Muscle of leg (tissue), 16 donors: ENCODE measurements at places on chromosomes 3 and 15.

DNA sequence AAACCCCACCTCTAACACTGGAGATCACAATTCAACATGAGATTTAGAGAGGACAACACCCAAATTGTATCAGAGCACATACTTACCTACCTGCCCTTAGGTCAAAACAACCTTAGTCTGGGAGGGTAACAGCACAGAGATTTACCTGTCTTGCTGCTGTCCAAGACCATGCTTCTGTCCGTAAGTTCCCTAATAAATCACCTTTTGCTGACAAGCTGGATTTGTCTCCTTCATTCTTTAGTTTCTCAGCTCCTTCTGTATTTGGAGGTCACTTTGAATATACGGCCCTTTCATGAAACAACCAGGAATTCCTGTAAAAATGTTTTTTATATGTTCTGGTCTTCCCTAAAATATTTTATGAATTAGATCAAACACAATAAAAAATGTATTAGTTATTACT lies 1.6 kb upstream of the ABHD5 start:
- DNase-seq = no peak

GRCh38 chr15:52213206-52213605 lies 22.0 kb upstream of the GNB5 start:
- DNase-seq = no peak

GRCh38 chr15:62742409-62743171 lies 300.0 kb upstream of the TPM1 start:
- peak; percentile 87 for DNase-seq

- DNase-seq = no peak
Observed at GRCh38 chr3:29293421-29293820, 12.6 kb downstream of the RBMS3 start.

DNA sequence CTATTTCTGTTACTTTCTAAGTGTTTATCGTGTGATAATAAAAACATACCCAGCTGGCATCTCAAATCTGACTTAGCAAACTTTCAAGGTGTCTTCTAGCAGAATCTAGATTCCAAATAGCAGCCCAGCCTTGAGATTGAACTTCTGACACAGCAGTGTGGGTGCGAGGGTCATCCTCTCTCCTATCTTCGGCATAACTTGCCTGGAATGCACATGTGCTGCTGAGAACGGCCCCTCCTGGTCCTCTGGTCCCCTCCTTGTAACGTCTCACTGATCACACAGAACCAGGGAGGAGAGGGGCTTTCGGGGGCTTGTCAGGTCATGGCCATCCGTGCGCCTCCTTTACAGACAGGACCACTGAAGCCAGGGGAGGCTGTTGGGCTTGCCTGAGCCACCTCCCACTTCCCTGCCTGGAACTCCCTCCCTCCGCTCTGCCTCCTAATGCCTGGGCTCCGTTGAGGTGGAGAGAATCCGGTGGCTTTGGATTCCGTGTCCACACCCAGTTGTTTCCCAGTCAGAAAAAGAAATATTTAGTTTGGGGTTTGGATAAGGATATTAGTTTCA lies 344.4 kb upstream of the C2CD4B start:
- DNase-seq = no peak

DNA sequence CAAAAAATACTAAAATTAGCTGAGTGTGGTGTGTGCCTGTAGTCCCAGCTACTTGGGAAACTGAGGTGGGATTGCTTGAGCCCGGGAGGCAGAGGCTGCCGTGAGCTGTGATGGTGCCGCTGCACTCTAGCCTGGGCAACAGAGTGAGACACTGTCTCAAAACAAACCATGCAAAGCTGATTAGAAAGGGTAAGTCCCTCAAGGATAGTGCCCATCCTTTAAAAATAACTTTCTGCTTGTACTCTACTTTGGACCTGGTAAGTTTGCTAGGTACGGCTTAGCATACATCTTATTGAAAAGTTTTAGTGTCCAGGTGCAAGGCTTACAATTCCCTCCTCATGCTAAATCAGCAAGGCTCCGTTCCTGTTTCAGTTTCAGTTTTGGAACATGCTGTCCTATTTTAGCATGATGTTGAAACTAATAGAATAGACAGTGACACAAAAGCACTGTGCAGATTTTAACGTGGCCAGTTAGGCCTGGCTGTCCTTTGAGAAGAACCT lies 21.4 kb downstream of the FEM1B start:
- DNase-seq = peak; percentile 86

- DNase-seq = no peak
Observed at GRCh38 chr3:163809540-163809993, 1268.7 kb downstream of the SI start.

- no peak for DNase-seq
Observed at GRCh38 chr15:69559440-69560190, 107.0 kb downstream of the RPLP1 start.

- DNase-seq = no peak
Observed at GRCh38 chr3:4774531-4774930, 204.7 kb upstream of the BHLHE40 start.

GRCh38 chr15:76221085-76221767 lies 90.0 kb downstream of the ETFA start:
- DNase-seq = no peak

- DNase-seq = no peak
Observed at GRCh38 chr3:71317140-71317539, 266.4 kb downstream of the FOXP1 start.

GRCh38 chr15:63075015-63075983 lies 32.8 kb downstream of the TPM1 start:
- no peak for DNase-seq

- DNase-seq = peak; percentile 84
Observed at GRCh38 chr15:90367576-90367975, 15.5 kb downstream of the ZNF774 start.

DNA sequence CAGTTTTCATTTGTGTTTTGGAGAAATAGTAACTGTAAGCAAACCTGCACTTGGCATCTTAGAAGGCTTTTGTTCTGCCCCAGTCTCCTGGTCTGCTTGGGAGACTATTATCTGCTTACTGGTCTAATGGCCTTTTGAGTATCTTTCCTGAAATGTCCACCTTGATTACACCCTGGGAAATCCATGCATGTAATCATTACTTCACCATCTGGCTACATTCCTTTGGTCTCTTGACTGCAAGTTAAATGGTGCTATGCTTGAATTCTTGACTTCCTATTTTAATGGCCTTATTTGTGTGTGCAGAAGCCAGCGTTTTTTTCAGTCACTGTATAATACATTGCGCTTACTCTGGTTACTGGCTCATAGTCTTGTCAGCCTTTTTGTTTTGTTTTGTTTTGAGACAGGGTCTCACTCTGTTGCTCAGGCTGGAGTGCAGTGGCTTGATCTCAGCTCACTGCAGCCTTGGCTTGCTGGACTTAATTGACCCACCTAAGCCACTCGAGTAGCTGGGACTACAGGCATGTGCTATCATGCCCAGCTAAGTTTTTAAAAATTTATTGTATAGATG lies 30.0 kb downstream of the CHD2 start:
- peak; percentile 43 for DNase-seq

DNA sequence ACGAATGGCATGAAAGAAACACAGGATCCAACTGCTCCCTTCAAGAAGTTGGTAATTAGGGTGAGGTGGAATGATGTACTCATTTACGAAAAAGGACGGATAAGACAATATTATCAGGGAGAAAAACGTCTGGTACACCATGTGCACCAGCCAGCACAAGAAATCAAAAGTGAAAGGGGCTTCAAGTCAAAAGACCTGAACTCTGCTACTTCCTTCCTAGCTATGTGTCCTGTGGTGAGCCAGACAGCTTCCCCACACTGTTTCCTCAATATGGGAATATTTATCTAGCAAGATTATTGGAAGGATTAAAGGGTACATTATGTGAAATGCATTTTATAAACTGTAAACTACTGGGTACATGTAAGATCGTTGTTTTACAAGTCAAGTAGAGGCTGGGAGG lies 33.9 kb downstream of the RAB27A start:
- DNase-seq = no peak

GRCh38 chr15:74036271-74037170 lies 42.0 kb downstream of the PML start:
- DNase-seq = peak; percentile 77

DNA sequence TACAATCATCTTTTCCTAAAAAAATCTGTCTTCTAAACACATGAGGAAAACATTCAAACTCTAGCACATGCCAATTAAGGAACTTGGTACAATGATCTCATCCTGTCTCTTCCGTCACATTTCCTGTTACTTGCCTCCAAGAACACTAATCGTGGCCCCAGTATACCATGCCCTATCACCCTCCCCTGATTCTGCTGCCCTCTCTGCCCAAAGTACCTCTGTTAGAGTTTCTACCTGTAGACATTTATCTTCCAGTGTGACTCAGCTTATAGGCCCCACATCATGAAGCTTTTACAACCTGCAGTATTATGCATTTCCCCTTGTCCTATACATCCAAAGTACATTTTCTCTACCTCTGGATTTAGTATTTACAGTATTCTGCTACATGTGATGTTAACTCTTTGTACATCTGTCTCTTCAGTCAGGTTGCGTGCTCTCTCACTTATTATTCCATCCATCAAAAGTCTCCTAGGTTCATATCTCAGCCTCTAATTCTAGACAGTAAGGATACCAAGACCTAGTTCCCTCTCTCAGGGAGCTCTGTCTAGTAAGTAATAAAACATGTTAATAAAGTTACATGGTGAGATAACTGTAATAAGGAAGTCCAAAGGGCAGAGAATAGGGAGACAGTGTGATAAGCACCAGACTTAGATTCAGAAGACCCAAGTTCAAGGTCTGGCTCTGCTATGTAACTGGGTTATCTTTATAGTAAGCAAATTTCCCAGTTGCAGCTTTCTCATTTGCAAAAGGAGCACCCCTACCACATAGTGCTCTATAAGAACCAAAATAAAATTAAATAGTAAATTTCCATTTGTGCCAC lies 8.9 kb upstream of the SEMA6D start:
- peak; percentile 14 for DNase-seq

- no peak for DNase-seq
Observed at GRCh38 chr3:171846597-171846996, 3.4 kb downstream of the TMEM212 start.

- no peak for DNase-seq
Observed at GRCh38 chr15:98782801-98783200, 134.5 kb downstream of the IGF1R start.

- peak; percentile 74 for DNase-seq
Observed at GRCh38 chr15:100771746-100772145, 107.9 kb upstream of the ALDH1A3 start.

DNA sequence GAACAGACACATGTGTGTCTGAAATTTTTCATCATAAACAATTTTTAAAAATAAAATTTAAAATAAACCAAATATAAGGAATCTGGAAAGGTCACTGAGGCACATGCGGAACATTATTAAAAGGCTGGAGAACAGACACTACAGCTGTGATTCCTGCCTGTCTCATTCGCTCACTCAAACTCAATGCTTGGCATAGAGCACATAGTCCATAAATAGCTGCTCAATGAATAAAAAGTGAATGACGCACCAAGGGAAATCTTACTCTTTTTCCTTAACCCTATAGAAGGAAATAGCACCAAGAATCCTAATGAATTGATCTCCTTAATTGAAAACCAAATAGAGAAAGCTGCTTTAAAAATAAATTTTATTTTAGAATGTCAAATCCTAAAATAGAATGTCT lies 98.4 kb downstream of the FSIP1 start:
- DNase-seq = peak; percentile 82

DNA sequence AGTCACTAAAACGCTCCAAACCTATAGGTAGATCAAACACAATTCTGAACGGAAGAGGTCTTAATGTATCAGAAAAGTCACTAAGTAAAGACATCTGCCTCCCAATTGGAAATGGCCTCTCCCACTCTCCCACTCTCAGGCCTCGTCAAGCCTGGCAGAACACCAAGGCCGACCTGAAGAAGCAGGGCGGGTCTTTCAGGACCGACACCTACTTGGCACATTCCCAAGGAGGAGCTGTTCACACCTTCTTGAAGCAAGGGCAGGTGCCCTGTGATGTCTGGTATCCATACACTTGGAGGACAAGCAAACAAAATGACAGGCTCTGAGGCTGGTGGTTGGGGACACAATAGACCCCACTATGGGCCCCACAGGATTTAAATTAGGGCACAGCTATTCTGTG lies 30.0 kb downstream of the XXYLT1 start:
- peak; percentile 11 for DNase-seq

DNA sequence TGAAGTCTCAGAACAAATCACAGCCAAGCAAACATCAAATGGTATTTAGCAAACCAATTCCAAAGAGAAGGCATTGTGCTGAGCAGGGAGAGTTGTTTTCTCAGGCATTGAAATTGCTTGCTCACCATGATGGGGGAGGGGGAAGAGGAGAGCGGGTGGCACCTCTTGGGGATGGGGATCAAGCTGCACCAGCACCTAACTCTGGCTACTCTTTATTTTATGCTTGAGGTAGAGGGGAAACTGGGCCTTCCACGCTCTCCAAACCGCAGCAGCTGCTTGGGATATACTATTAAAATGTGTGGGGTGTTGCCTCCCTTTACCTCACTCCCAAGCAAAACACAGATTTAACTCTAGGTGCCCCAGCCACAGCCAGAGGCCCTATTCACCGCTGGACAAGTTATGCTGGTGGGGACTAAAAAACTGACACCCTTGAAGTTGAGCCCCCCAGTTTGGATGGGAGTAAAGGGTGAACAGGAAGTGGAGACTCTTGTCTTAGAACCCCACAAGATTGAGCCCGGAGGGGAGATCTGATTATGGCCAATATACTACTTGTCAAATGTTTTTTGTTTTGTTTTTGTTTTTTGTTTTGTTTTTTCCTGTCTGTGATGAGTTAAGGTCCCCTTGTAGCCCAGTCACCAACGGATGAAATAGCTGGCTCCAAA lies 5.0 kb upstream of the FOXB1 start:
- DNase-seq = no peak

- peak; percentile 70 for DNase-seq
Observed at GRCh38 chr15:40471105-40471807, 472 bp downstream of the CHST14 start.

- DNase-seq = no peak
Observed at GRCh38 chr15:29825227-29825626, 3.0 kb upstream of the TJP1 start.

- no peak for DNase-seq
Observed at GRCh38 chr15:24224161-24224560, 451.4 kb upstream of the NPAP1 start.

DNA sequence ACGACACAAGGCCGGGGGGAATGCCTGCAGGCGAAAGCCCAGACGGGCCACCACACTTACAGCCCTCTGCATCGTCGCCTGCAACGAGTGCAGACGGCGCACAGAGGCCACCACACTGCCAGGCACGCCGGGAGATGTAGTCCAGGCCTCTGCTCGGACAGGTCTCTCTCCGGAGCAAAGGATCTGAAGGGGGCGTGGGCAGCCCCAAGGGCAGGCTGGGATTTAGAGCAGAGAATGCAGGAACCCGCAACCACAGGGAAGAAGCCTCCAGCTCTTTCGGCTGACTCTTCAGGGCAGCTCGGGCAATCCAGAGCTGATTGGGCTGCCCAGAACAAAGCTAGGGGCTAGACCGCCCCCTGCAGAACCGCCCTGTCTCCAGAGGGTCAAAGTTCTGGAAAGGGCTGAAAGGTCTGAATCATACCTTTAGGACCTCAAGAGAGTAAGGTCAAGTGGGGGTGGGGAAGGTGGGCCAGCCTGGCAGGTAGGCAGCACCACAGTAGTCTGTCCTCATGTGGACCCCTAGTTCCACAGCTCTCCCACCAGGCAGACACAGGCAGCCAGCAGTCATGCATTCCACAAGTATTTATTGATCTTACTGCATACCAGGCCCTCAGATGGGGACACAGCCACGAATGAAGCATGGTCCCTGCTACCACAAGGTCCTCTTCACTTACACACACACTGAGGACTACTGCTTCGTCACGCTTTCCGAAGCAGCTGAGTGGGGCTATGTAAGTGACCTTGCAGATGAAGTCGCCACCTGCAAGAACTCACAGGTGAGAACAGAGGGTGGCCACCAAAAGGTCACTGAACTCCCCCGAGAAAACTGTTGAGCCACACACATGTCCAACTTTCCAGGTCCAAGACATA lies at the start of gene AMT:
Gene AMT (minus strand): TSS at position 95 of the 870 bp plus-strand sequence. CDS start 23 bp downstream, at position 72.
- DNase-seq = peak; percentile 56

- DNase-seq = no peak
Observed at GRCh38 chr3:15694628-15695027, 93.1 kb downstream of the BTD start.
